ENCODE measurements at places on chromosomes 13 and 19.

DNA sequence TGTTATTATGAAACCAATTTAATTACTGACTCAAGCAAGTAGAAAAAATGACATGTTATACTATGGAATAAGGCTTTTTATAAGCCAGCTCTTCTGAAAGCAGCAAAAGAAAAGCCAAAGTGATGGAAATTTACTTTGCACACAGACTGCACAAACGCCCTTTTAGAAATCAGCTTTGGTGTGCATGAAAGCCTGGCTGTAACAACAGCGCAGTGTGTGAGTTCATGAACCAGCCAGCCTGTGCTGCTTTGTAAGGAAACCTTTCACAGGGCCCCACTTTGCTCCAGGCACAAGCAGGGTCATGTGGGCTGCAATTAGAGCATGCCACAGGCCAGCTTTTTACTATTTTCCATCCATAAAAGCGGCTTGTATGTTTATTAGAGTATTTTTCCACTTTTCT is 13.6 kb upstream of the IFT88 start:
- DNase-seq: no peak

DNA sequence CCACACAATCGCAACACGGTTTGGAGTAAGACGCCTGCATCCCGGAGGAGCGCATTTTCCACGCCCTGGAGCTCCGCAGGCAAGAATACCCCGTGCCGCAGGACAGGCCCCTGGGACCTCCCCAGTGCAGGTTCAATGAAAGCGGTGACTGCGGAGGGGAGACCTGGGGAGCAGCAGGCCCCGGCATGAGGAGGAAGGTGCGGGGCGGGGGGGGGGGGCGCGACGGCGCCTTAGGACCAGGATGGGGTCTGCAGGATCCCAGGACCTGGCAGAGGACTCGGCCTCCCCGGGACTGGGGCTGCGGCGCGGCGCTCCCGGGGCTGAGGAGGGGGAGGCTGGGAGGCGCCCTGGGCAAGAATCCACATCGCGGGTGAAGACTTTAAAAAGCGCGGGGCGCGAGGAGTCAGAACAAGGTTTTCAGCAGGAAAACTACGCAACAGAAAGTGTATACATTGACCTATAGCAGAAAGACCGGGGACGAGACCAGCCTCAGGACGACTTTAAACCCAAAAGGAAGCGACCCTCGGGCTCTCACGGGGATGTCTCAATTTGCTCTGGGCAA is 432 bp downstream of the ZNF611 start:
- DNase-seq: no peak

DNA sequence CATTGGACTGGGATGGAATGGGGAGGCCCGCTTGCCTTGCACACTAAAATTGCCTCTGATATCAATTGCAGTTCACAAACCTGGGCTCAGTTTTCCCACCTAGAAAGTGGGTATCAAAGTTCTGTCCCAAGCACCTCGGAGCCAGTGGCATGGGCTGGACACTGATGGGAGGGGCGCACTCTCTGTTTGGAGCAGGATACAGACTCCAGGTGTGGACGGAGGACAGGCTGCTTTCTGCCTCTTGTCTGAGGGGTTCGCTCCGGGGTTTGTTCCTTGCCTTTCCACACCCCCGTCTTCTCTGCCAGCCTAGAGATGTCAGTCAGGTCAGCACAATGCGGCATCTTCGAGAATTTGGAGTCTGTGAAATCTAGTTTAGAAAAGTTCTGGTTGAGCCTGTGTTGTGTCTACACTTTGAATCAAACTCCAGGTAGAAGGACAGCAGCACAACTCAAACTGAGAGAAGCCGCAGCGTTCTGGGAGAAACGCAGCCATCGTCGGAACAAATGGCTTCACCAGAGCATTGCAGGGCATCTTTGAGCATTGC is 141.9 kb downstream of the TEX29 start:
- no peak for DNase-seq

DNA sequence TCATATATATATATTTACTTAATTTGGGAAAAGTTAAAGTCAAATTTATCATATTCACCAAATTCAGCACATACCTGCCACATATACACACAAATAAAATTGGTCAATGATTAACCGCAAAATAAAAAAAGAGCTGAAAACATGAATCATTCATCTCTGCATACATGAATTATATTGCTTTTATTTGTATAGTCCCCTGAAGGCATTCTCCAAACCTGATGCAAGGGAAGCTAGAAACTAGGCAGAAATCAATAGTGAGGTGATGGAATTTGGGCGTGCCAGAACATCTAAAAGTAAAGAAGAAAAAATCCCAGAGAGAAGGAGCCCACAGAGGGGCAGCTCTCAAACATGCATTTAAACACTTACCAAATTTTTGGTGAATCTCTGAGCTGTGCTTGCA is 60.1 kb downstream of the UFM1 start:
- no peak for DNase-seq

DNA sequence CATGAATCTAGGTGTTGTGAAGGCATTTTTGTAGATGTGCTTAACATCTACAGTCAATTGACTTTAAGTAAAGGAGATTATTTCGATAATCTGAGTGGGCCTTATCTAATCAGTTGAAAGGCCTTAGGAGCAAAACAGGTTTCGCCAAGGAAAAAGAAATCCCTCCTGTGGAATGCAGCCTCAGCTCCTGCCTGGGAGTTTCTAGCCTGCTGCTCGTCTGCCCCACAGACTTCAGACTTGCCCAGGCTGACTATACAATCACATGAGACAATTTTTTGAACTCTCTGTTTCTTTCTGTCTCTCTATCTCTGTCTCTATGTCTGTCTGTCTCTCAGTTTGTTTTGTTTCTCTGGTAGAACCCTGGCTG is 312.5 kb downstream of the OLFM4 start:
- DNase-seq: no peak

- DNase-seq: no peak
Measured at GRCh38 chr13:84077271-84077670, 195.0 kb upstream of the SLITRK1 start.

GRCh38 chr19:38649305-38650171 is 2.1 kb downstream of the ACTN4 start:
- DNase-seq: no peak

DNA sequence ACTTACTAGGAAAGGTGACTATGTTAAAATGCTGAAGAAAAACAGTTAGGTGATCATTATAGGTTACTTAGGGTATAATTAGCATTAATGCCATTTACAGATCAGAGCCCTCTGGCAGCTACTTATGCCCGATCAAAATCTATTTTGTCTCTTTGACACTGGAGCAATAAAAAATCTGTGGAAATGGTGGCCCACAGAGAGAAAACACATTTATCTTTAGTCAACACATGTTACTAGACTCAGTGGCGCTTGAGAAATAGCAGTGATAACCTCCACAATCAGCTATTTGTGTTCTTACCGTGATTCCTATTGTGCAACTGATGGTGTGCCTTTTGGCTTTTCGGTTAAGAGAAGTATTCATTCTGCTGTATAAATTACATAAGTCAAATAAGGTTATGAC is 1519.6 kb downstream of the PCDH9 start:
- no peak for DNase-seq

DNA sequence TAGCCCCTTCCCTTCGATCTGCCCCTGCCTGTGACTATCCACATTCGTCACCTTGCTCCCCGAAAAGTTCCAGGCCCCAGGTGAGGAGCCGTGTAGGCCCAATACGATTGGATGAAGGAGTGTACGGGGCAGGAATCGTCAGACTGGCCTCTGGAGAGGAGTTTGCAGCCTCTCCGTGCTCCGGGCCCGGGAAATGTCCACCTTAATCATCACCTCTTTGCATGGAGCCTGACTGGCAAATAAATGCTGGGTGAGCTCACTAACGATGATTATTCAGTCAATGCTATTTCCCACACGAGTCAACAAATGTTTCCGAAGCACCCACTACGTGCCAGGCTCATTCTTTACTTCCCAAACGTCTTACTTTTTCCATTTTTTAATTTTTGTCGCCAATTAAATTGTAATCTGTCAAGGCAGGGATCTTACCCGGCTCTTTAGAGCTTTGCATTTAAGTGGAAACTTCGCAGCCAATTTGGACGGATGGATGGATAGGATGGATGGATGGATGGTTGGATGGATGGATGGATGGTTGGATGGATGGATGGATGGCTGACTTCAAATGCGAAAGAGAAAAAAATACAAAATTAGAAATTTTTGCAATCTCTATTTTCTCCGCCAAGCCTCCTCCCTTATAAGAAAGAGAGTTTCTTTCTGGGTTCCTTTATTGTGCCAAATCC is 45.8 kb downstream of the TGDS start:
- DNase-seq: no peak

DNA sequence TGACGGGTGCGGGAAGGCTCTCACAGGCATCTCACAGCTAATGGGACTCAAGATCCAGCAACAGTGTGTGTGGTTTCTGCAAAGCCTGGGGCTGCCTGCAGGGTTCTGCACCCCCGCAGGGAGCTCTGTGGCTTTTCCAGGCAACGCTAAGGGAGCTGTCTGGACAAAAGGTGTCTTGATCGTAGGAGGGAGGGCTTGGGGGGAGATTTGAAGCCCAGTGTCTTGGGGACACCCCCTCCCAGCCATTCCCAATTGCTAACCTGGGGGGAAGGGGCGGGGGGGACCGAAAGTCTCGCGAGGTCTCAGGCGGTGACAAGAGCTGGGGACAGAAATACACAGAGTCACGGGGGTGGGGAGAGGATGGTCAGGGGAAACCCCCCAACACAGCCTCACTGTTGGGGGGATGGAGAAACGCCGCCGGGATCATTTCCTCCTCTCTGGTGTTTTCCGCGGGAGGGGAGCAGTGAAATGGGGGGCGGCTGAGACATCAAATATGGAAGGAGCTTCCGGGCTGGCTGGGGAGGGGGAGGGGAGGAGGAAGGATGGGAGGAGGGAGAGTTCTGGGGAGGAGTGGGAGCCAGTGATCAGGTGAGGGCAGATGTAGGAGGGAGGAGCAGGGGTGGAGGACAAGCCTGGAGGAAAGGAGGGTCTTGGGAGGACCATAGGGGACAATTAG is 13.3 kb downstream of the KCNC3 start:
- no peak for DNase-seq

- no peak for DNase-seq
Measured at GRCh38 chr13:73367886-73368285, 309.1 kb downstream of the KLF5 start.

- no peak for DNase-seq
Measured at GRCh38 chr13:79312340-79312855, 93.7 kb downstream of the RBM26 start.

DNA sequence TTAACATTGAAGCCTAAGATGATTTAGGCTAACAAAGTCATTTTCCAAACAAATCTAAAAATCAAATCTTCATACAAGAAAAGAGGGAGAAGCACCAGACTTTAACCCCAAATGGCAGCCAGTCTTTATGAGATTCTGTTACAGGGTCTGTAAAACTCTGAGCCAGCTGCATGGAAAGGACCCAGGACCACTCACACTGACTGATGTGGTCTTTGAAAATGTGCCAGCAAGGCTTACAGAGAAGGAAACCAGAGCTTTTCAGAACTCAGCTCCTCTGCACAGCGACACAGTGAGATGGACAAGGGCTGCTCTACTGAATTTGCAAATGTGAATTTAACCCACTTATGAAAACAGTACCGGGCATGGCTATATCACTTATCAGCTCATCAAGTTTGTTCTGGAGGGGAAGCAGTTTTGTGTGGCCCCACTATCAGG is 98.8 kb upstream of the SERP2 start:
- no peak for DNase-seq

DNA sequence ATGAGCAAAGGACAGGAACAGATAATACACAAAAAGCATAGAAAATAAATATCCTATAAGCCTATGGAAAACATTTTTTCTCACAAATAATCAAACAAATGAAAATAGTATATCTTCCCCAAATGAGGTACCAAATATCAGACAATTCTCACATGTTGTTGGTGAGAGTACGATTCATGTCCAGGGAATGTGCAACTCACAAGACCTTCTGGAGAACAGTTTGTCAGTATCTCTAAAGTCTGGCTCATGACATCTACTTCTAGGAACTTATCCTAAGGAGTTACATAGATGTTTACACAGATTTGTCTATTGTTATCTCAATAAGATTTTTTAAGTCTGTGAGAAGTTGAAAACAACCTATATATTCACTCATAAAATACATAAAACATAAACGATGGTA is 80.3 kb upstream of the ARHGEF7 start:
- DNase-seq: no peak

GRCh38 chr13:21012211-21012610 is 49.2 kb downstream of the LATS2 start:
- no peak for DNase-seq

- no peak for DNase-seq
Measured at GRCh38 chr19:50792272-50793250, 2.3 kb downstream of the ACP4 start.

DNA sequence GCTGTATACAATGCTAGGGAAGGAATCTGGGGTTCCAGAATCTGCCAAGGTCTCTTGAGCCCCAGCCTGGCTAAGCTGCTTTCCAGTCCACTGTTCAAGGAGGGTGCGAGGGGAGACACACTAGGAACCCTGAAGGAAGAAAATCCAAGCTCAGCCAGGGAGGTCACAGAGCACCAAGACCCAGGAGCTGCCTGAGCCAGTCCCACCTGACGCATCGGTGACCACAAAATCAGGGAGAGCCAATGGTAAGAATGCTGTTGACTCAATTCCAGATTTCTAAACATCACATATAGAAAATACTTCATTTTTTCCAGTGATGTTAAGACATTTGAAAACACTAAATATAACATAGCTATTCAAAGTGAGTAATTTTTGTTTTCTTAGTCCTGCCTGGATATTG is 50.1 kb downstream of the CEP89 start:
- no peak for DNase-seq

DNA sequence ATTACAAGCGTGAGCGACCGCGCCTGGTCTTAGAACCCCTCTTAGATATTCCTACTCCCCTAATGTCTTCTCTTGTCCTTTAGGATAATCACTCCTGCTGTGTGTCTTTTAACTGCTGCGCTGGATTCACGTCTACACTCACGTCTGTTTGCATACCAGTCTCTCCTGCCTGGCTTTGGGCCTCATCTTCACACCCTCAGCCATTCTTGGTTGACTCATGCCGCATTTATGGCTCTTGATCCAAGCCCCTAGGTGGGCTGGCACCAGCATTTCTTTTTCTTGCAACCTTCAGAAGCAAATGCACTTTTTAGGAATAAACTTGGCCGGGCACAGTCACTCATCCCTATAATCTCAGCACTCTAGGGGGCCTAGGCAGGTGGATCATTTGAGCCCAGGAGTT is 22.7 kb downstream of the MYO9B start:
- DNase-seq: no peak

DNA sequence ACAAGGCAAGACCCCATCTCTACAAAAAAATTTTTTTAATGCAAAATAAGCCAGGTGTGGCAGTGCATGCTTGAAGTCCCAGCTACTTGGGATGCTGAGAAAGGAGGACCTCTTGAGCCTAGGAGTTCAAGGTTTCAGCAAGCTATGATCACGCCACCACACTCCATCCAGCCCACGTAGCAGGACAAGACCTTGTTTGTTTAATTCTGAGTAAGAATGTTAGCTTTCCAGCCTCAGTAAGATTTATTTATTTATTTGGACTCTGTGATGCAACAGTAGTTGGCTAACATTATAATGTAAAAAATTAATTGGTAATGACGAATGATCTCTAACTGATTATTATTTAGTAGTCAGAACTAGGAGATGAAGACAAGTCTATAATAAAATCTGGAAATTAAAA is 23.3 kb downstream of the N4BP2L2 start:
- DNase-seq: no peak
